ENCODE measurements at places on chromosomes 6 and 20.

DNA sequence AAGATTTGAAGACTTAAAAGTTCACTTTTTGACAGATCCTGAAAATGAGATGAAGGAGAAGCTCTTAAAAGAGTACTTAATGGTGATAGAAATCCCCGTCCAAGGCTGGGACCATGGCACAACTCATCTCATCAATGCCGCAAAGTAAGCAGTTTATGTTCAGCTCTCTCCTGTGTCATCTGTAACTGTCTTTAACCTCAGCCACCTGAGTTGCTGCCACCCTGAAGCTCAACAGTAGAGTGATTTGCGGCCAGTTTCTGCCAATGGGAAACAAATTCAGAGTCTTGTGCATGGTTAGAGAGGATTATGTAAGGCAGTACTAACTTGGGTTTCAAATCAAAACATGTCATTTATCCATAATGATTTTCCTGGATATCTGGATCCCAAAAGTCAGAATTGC, 10.1 kb downstream of the TNFAIP3 start:
- DNase-seq = no peak

- DNase-seq = no peak
Measured at GRCh38 chr20:63033794-63034709, 27.3 kb upstream of the BHLHE23 start.

DNA sequence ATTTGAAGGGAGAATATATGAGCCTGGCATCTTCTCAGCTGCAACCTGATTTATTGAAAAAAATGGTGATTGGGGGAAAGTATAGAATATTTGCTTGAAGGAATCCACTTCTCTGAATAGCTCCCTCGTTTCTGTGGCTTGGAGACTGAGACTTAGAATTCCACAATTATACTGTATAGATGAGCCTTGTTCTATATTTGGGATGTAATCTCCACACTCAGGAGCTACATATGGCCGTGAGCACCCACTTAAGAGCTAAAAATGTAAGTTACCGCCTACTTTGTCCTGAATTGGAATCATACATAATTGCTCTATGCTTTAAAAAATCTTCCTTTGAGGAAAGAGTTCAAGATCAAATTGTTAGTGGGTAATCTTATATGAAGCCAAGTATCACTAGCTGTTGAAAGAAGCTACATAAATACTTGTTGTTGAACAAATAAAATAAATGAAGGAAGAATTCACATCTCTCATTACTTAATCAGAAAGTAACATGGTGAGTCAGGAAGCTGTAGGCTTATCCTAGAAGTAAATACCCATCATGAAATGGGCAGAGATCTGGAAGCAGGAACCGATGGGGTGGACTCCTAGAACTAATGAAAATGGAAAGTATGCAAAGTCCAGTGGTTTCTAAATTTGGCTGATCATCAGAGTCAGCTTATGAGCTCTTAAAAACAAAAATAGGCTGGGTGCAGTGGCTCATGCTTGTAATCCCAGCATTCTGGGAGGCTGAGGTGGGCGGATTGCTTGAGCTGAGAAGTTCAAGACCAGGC, 254.3 kb downstream of the SOX4 start:
- no peak for DNase-seq

DNA sequence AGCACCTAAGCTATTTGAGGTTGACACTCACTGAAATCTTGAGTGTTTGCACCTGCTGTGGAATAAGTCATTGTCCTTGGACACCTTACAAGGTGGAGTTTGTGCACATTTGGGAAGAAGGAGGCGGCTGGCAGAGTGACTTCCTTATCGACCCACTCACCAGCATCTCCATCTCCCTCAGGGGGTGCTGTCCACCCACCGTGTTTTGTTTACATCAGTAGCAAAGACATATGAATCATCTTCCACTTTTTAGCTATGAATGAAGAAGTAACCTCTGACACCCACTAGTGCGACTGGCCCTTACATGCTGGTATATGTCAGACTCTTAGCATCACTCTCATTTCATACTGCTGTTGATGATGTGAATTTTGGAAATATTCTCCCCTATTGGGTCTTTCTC, 119.5 kb upstream of the SGK1 start:
- peak; percentile 32 for DNase-seq

DNA sequence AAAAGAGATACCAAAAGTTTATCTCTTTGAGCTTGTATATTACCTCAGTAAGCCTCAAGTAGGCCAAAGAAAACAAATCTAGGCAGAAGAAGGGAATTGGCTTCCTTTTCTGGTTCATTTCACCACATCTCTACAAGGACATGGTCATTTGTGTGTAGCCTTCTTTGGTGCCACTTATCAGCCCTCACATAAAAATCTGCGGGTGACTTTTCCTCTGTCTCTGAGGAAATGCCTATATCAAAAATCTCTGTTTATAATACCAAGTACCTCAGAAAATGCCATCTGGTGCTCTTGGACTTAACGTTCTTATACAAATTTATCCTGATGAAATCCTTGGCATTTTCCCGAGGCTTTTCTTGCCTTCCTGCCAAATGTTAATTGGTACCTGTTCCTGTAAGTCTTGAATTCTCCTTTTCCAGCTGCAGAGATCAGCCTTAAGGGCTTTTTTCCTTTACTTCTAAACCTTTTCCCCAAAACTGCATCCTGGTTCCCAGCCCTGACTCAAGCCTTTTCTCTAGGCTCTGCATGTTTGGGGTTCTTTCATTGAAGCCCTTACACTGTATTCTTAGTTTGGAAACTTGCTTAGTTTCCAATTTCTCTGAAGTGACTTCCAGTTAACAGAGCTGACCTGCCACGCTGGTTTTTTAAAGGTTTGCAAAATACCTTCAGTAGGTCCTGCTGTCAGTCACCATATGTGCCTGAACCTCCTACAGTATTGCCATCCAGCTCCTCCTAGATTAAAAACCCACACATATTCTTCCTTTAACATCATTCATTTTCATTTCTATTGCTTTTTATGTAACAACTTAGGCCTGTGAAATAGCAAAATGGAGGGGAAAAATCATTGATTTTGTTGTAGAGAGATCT, 191.2 kb upstream of the PREP start:
- DNase-seq = no peak

DNA sequence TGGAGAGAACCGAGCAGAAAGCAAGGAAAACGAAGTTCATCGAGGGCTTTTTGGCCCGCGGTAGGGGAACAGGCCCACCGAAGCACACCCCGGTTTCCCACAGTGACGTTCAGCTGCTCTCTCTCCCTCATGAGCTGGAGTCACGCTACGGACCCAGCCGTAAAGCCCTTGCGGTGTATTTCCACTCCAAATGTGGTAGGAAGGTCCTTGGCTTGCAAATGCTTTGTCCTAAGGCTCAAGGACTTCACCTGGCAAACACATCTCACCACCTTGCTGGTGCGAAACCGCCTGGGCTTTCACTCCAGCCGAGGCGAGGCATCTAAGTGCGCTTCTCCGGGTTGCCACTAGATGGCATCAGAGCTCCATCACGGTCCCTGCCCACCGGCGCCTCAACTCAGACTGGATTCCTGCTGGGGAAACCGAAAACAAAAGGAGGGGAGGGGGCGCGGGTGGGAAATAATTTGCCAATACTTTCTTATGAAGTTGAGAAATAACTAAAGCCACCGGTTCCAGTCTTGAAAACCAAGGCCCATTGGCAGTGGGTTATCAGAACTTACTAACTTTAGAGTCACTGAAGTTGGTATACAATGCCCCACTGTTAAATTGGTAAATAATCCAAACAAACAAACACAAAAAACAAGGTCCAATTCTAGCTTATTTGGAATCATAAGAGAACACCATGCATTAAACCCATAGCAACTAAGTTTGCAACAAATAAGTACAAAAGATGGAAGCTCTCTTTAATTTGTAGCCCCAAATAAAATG, 13.4 kb upstream of the FOXC1 start:
- peak; percentile 51 for DNase-seq

DNA sequence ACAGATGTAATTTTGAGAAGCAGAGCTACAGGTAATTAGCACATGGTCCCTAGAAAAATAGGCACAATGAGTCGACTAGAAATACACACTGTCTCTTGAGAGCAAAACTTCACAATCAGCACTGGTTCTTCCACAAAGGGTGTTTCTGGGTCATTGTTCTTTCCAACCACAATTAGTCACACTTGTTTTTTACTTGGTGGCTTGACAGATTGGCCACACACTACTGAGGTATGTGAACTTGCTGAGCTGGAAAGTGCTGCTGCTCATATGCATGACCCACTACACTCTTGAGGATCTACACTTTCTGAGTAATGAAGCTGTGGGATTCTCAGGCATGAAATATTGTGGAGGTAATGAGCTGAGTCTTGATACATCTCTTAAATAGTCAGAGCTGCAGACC, 347.7 kb downstream of the BCKDHB start:
- DNase-seq = no peak

DNA sequence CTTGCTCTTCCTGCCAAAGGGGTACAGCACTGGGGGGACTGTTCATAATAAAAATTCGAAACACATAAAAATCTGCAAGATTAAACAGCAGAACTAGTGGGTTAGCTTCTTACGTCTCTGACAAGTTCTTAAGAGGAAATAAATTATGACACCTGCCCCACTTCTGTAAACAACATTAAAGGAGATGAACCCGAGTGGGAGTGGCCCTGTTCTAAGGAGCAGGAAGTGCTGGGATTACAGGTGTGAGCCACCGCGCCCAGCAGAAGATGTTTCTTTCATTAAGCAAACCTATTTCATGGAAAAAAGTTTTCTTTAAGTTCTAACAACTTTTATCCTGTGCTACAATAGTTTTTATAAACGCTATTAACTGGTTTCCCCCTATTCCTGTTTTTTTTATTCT, 24.6 kb downstream of the USP45 start:
- DNase-seq = no peak

DNA sequence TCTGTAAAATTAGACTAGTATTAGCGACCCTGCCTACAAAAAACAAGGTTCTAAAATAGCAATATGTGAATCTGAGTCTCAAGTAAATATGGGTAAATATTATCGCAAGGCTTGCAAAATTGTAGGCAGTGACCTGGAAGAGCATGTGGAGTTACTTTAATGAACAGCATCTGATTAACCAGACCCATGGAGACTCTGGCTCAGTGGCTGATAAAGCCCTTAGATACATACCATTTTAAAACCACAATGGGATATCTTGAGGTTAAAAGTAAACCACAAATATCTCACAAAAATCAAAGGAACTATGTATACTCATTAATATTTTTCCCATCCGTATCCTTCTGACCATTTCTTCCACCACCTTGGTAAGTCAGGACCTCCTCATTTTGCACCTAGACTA, 187.0 kb downstream of the MTFR2 start:
- DNase-seq = no peak

DNA sequence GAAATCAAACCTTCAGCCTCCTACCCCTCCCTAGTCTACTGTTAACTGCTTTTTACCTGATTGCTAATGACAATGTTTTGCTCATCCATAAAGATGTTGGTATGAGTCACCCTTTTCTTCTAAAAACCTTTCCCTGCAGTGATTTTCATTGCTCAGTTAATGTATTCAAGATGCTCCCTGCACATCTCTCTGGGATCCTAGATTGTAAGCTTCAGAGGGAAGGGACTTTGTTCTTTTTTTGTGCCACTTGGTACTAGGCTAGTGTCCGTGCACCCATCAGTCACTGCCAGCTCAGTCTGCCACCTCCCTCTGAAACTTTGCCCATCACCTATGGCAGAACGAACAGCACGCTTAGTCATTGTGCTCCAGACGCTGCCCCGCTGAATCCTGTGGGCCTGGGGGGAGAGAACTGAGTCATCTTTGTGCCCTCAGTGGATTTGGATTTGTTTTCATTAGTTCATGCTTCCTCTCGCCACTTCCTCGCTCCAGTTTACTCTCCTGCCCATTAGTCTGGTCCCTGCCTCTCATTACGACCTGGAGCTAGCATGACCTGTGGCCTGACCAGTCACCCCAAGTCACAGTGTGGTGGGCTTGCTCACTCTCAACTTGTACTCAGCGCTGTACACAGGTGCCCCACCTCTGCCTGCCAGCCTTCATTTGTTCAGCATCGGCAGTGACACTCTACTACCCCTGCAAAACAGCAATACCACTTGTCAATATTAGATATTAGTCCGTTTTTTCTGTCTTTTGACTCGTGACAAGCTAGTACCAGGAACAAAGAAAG, 78.0 kb upstream of the TMEM181 start:
- peak; percentile 35 for DNase-seq
